ENCODE measurements at places on chromosomes 12 and 14.

GRCh38 chr12:116774020-116774419 is 35.9 kb downstream of the RNFT2 start:
- no peaks in the 10 kb centered on the region for H3K27me3 ChIP-seq
- no peak overlapping the region for H3K4me3 ChIP-seq
- DNase-seq: no peak

DNA sequence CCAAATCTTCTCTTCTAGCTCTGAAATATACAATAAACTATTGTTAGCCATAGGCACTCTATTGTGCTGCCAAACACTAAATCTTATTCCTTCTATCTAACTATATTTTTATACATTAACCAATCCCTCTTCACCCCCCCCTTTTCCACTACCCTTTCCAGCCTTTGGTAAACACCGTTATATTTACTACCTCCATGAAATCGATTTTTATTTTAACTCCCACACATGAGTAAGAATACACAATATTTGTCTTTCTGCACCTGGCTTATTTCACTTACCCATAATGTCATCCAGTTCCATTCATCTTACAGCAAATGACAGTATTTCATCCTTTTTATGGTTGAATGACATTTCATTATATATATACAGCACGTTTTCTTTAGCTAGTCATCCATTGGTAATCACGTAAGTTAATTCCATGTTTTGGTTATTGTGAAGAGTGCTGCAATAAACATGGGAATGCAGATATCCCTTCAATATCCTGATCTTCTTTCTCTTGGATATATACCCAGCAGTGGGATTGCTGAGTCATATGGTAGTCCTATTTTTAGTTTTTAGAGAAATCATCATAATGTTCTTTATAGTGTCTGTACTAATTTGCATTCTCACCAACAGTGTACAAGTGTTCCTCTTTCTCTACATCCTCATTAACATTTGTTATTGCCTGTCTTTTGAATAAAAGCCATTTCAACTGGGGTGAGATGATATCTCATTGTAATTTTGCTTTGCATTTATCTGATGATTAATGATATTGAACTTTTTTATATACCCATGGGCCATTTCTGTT is 34.2 kb upstream of the PLBD1 start:
- H3K4me1 ChIP-seq: no peaks in the 10 kb centered on the region
- no peak overlapping the region for H3K4me3 ChIP-seq
- H3K27ac ChIP-seq: no peak overlapping the region
- H3K36me3 ChIP-seq: no peaks in the 10 kb centered on the region
- H3K27me3 ChIP-seq: no peaks in the 10 kb centered on the region
- no peak for DNase-seq

- H3K27ac ChIP-seq: no peak overlapping the region
- peaks cover 35% of the 10 kb centered on the region for H3K4me1 ChIP-seq
- H3K27me3 ChIP-seq: no peaks in the 10 kb centered on the region
- no peak overlapping the region for H3K4me3 ChIP-seq
- H3K36me3 ChIP-seq: no peaks in the 10 kb centered on the region
- DNase-seq: no peak
Observed at GRCh38 chr12:3149515-3150307, 72.5 kb downstream of the TSPAN9 start.

- H3K27me3 ChIP-seq: no peaks in the 10 kb centered on the region
- no peak overlapping the region for H3K4me3 ChIP-seq
- no peak for DNase-seq
- H3K4me1 ChIP-seq: no peaks in the 10 kb centered on the region
- H3K27ac ChIP-seq: no peak overlapping the region
Observed at GRCh38 chr12:127008755-127009403, 1258.1 kb upstream of the TMEM132C start.

DNA sequence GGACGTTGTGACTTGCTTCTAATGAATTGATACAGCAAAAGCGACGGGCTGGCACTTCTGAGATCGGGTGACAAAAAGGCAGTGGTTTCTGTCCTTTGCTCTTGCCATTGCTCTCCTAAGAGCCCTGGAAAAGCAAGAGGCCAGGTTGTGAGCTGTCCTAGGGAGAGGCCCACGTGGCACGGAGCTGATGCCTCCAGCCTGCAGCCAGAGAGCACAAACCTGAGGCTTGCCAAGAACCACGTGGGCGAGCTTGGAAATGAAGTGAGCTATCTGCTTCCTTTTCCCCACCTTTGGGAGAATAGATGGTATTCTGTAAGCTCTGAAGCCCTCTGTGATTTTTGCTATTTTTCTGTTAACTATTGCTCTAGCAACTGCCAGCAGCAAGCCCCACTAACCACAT is 26.4 kb upstream of the NOS1 start:
- peaks cover 12% of the 10 kb centered on the region for H3K27me3 ChIP-seq
- DNase-seq: no peak
- no peak overlapping the region for H3K27ac ChIP-seq
- H3K4me1 ChIP-seq: no peaks in the 10 kb centered on the region

DNA sequence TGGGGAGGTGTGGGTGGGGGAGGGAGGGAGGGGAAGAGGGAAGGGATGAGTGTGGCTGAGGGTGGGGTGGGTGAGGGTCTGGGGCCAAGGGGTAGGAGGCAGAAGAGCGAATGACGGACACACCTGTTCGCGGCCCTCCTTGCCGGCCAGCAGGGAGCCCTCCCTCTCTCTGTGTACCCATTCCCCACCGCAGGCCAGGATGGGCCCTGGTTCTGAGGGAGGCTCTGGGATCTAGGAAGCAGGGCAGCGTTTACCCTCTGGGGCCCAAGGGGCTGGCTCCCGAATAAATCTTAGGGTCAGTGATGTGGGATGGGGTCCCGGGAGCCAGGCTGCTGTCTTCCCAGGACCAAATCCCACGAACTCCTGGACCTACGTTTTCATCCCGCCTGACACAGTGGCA is 46.0 kb upstream of the ESRRB start:
- DNase-seq: no peak
- H3K4me3 ChIP-seq: no peak overlapping the region
- no peak overlapping the region for H3K27ac ChIP-seq
- H3K27me3 ChIP-seq: peaks cover 38% of the 10 kb centered on the region

DNA sequence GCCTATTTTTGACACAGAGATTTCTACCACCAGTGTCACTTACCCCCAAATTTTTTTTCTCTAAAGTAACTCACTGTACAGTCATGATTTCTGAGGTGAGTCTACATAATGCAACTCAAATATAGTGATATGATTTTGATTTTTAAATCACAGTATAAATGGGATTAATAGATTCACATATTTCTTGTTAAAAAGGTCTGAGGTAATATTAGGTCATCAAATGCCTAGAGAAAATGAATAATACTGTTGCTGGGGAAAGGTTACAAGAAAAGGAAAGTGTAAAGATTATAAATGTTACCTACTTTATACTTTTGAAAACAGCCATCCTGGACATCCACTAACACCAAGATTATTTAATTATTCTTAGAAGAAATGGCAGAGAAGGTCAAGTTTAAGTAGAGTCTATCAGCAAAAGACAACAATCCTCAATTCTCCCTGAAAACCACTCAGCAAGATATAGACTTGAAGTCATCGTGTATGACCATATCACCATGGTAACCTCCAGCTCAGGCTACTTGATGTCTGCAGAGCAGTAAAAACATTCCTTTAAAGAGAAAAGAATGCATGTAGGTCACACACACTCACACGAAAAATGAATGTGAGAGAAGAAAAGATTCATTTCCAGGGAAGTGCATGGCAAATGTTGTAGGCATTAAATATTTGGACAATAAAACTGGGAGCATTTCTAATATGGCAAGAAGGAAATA is 58.7 kb downstream of the CCDC59 start:
- no peaks in the 10 kb centered on the region for H3K36me3 ChIP-seq
- H3K27ac ChIP-seq: no peak overlapping the region

- no peaks in the 10 kb centered on the region for H3K36me3 ChIP-seq
- DNase-seq: no peak
- H3K4me1 ChIP-seq: no peaks in the 10 kb centered on the region
Observed at GRCh38 chr12:34033628-34034296, 11.5 kb downstream of the ALG10 start.

DNA sequence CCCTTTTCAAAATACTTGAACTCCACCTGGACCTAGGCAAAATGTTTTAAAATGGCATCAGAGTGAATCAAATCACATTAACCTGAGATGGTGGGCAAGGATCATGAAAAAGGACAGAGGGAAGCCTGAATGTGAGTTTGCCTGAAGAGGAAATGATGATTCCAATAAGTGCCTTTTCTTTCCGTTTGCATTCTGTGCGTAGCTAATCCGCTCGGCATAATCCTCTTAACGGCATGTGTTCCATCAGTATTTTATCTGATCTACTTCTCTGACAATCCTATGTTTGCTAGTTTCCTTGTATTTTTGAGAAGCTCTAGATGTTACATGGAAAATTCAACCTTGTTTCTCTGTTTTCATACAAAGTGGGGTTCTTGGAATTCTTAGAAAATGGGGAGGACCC is 354.6 kb downstream of the NRXN3 start:
- H3K27me3 ChIP-seq: no peaks in the 10 kb centered on the region
- DNase-seq: no peak
- H3K27ac ChIP-seq: no peak overlapping the region
- no peaks in the 10 kb centered on the region for H3K4me1 ChIP-seq
- H3K4me3 ChIP-seq: no peak overlapping the region
- no peaks in the 10 kb centered on the region for H3K36me3 ChIP-seq

- H3K27ac ChIP-seq: no peak overlapping the region
- no peak for DNase-seq
- H3K36me3 ChIP-seq: no peaks in the 10 kb centered on the region
- no peaks in the 10 kb centered on the region for H3K27me3 ChIP-seq
Observed at GRCh38 chr12:57027805-57028153, 11.4 kb upstream of the TAC3 start.

DNA sequence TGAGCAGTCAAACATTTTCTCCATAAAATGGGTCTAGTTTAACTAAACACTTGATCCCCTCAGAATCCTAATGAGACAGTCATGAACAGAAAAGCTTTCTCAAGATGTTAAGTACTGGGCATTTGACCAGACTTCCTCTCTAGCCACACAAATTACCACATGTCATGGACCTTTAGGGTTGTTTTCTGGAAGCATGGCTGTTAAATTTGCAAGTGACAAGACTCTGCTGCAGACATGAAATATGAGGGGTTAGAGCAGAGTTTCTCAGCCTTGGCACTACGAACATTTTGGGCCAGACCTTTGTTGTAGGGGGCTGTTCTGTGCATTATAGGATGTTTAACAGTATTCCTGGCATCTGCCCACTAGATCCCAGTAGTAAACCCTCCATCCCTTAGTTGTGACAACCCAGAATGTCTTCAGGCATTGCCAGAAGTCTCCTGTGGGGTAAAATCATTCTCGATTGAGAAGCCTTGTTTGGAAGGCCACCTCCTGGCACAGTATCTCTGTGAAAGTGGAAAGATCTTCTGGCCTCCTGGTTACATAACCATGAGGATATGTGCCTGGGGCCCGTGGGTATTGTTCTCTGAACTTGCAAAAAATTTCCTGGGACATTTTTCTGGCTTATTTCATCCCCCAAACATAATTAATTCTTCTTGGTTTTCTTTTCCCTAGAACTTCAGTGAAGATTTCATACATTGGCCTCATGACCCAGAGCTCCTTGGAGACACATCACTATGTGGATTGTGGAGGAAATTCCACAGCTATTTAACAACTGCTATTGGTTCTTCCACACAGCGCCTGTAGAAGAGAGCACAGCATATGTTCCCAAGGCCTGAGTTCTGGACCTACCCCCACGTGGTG is 4.3 kb downstream of the TMEM106C start:
- H3K4me1 ChIP-seq: peaks cover 22% of the 10 kb centered on the region
- no peak overlapping the region for H3K27ac ChIP-seq

DNA sequence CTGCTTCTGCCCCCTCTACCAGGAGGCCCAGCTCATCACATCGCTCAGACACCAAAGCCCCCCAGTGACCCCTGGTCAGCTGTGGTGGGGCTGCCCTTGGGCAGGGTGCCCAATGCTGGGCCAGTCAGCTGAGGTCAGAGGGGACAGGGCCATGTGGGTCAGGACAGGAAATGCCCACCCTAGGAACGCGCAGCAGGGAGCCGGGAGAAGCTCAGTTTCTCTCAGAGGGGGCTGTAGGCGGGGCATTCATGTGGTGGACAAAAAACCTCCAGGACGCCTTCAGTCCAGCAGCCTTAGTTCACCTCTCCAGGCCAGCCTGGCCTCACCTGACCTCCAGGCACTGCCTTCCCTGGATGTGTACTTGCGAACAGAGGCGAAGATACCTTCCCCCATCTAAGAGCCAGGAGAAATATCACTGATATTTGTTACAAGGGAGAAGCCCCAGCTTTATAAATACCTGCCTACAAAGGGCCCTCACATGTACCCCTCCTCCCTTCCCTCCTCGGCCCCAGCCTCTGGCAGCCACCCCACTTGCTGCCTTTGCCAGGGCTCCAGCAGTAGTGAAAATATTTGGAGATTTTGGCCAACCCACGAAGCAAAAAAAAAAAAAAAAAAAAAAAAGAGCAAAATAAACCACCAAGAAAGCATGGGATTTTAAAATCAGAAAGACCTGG is 41.9 kb upstream of the PLEKHG6 start:
- H3K4me1 ChIP-seq: peaks cover 35% of the 10 kb centered on the region
- H3K36me3 ChIP-seq: no peaks in the 10 kb centered on the region
- no peak for DNase-seq
- H3K4me3 ChIP-seq: no peak overlapping the region
- no peak overlapping the region for H3K27ac ChIP-seq
- H3K27me3 ChIP-seq: no peaks in the 10 kb centered on the region

- H3K27ac ChIP-seq: peak overlapping the region; percentile 97
- H3K27me3 ChIP-seq: no peaks in the 10 kb centered on the region
- no peaks in the 10 kb centered on the region for H3K36me3 ChIP-seq
- DNase-seq: peak; percentile 83
- H3K4me3 ChIP-seq: peak overlapping the region; percentile 83
Observed at GRCh38 chr14:50531595-50532501, 521 bp downstream of the MAP4K5 start.

DNA sequence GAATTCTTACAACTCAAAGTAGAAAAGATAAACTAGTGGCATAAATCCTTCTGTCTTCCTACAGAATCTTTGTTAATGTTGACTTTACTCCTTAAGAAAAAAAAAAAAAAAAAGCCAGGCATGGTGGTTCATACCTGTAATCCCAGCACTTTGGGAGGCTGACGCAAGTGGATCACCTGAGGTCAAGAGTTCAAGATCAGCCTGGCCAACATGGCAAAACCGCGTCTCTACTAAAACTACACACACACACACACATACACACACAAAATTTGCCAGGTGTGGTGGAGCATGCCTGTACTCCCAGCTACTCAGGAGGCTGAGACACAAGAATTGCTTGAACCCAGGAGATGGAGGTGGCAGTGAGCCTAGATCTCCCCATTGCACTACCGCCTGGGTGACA is 17.7 kb upstream of the SPTSSA start:
- no peaks in the 10 kb centered on the region for H3K27me3 ChIP-seq
- H3K4me3 ChIP-seq: no peak overlapping the region
- no peak for DNase-seq
- no peaks in the 10 kb centered on the region for H3K4me1 ChIP-seq
- H3K27ac ChIP-seq: no peak overlapping the region

- no peak overlapping the region for H3K27ac ChIP-seq
- H3K4me3 ChIP-seq: no peak overlapping the region
- H3K36me3 ChIP-seq: no peaks in the 10 kb centered on the region
- H3K4me1 ChIP-seq: no peaks in the 10 kb centered on the region
- DNase-seq: no peak
- H3K27me3 ChIP-seq: no peaks in the 10 kb centered on the region
Observed at GRCh38 chr14:61671082-61671481, 24.2 kb upstream of the HIF1A start.

- peaks cover under 1% of the 10 kb centered on the region for H3K4me1 ChIP-seq
- DNase-seq: no peak
- no peaks in the 10 kb centered on the region for H3K27me3 ChIP-seq
- H3K36me3 ChIP-seq: no peaks in the 10 kb centered on the region
- no peak overlapping the region for H3K27ac ChIP-seq
Observed at GRCh38 chr14:93989939-93990338, 7.2 kb upstream of the CCDC197 start.

- peaks cover 21% of the 10 kb centered on the region for H3K27me3 ChIP-seq
- no peak overlapping the region for H3K27ac ChIP-seq
- peaks cover 5% of the 10 kb centered on the region for H3K4me1 ChIP-seq
- no peak for DNase-seq
Observed at GRCh38 chr12:1926251-1926657, 7.8 kb upstream of the CACNA2D4 start.

All from suprapubic skin (tissue), 4 donors.